ENCODE measurements at places on chromosomes 4 and X. TPM values are rescaled to one million over a fixed set of nuclear protein-coding genes. Genes with fewer than 3 reads are reported as not detected.

CT47B1 gene
- not detected for total RNA-seq

FAM47A gene
- total RNA-seq, result not detected

PAGE2 gene
- not detected for total RNA-seq

- H3K27me3 ChIP-seq, result no peaks in the 10 kb centered on the region
- DNase-seq, result no peak
- no peak overlapping the region for H3K27ac ChIP-seq
- H3K36me3 ChIP-seq, result no peaks in the 10 kb centered on the region
These were observed 147.7 kb downstream of the PRR32 start for GRCh38 chrX:126967225-126967624.

SSX1 gene
- not detected for total RNA-seq

DNA sequence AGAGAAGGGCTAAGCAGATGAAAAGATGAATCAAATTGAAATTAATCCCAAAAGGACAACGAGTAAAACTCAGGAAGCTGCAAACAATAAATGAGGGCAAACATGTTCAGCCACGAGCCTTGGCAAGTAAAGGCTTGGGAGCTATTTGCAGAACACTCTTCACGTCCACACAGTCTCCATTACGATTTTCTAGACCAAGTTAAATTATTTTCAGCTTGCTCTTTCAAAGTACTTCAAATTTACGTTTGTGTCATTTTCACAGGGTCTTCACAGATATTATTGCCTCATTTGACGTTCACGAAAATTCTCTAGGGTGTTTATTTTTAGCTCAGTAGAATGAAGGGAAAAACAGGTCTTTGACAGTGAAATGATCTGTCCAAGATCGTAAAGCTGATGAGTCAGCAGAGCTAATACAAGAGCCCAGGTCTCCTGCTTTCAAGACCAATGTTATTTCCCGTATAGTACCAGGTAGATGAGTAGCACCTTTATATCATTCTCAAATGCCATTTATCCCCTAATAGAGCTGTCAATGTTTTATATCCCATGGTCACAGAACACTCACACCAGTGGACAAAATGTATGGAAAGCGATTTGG is 20.9 kb downstream of the KLB start:
- H3K4me1 ChIP-seq, result peaks cover 7% of the 10 kb centered on the region
- H3K36me3 ChIP-seq, result no peaks in the 10 kb centered on the region
- H3K27me3 ChIP-seq, result no peaks in the 10 kb centered on the region
- no peak for DNase-seq

GRCh38 chr4:48360285-48361011 is 19.1 kb downstream of the SLAIN2 start:
- no peak overlapping the region for H3K4me3 ChIP-seq
- DNase-seq, result no peak

FAM241A gene
- 0.03 TPM for total RNA-seq

DNA sequence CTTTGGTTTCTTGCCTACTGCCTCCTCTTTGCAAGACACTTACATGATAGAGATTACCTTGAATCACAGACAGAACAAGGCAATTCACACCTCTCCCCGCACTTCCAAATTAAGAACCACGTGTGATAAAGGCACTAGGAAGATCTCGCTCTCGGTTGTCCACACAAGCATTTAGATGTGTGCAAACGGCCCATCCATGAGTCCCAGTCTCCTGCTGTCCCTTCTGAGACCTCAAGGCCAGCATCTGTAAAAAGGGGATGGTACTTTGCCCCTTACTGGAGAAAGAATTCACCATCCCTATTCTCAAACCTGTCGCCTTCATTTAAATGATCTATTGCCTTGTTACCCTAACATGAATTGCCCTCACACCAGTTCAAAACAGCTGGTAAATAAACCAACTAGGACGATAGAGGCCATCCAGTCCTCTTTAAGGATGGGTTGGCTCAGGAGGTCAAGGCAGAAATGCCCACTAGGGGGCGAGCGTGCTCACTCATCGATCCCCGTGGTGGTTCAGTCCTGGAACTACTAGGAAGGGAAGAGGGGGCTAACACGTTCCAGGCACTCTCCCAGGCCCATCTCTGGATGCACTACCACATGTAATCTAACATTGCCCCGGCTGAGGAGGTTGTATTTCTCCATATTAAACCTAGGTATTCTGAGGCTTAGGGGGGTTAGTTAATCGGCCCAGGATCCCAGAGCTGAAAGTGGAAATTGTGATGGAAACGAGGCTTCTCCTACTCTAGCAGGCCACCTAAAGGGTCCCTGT is 95.8 kb downstream of the DHX15 start:
- H3K27me3 ChIP-seq, result no peaks in the 10 kb centered on the region
- no peaks in the 10 kb centered on the region for H3K4me1 ChIP-seq
- no peak overlapping the region for H3K4me3 ChIP-seq
- no peaks in the 10 kb centered on the region for H3K36me3 ChIP-seq
- peak; percentile 81 for DNase-seq

GAB3 gene
- not detected for total RNA-seq

- H3K27me3 ChIP-seq, result no peaks in the 10 kb centered on the region
- no peak overlapping the region for H3K27ac ChIP-seq
- H3K36me3 ChIP-seq, result no peaks in the 10 kb centered on the region
These were observed 329.4 kb upstream of the PCDH18 start for GRCh38 chr4:137861682-137862081.

DNA sequence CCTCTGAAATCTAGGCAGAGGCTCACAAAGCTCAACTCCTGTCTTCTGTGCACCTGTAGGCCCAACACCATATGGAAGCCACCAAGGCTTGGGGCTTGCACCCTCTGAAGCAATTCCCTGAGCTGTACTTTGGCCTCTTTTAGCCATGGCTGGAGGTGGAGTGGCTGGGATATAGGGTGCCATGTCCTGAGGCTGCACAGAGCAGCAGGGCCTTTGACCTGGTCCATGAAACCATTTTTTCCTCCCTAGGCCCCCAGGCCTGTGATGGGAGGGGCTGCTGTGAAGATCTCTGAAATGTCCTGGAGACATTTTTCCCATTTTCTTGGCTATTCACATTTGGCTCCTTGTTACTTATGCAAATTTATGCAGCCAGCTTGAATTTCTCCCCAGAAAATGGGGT is 20.9 kb upstream of the COL25A1 start:
- H3K27ac ChIP-seq, result no peak overlapping the region
- H3K4me1 ChIP-seq, result no peaks in the 10 kb centered on the region
- H3K4me3 ChIP-seq, result no peak overlapping the region
- H3K27me3 ChIP-seq, result no peaks in the 10 kb centered on the region

GRCh38 chrX:72467135-72467534 is 105.5 kb downstream of the HDAC8 start:
- H3K36me3 ChIP-seq, result peaks cover 2% of the 10 kb centered on the region
- no peaks in the 10 kb centered on the region for H3K4me1 ChIP-seq
- H3K4me3 ChIP-seq, result no peak overlapping the region
- no peaks in the 10 kb centered on the region for H3K27me3 ChIP-seq
- H3K27ac ChIP-seq, result no peak overlapping the region

DNA sequence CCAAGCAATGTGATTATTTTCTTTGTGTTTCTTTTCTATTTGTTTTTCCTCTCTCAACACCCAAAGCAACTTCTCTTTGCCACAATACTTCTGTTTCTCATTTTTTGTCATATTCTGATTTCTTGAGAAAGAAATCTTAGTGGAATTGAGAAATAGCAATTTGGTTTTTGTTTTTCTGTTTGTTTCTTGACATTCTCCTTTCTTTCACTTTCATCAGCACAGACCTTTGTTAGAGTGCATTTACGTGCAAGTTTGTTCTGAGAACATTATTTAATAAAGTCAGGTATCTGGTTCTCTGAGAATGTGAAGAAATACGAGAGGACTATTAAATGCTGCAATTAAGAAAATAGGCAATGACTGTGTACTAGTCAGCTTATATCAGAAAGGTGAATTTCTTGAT is 608.1 kb upstream of the AADAT start:
- no peak overlapping the region for H3K4me3 ChIP-seq
- DNase-seq, result no peak
- H3K4me1 ChIP-seq, result peaks cover 8% of the 10 kb centered on the region
- H3K27ac ChIP-seq, result no peak overlapping the region
- no peaks in the 10 kb centered on the region for H3K27me3 ChIP-seq

CYLC1 gene
- not detected for total RNA-seq

DNA sequence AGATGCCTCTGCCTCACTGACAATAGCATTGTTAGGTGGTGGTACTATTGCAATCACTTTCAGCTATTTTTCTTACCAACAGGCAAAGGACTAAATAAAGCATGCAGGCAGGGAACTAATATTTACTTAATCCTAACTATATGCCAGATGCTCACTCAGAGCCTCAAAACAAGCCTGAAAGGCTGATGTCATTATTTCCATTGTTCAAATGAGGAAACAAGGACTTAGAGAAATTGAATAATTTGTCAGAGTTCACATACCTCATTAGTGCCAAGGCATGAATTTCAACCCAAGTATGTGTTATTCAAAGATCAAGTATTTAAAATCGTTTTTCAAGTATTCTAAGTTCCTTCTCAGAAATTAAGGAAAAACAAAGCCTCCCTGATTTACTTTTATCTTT is 374.9 kb upstream of the TECRL start:
- H3K27ac ChIP-seq, result no peak overlapping the region
- DNase-seq, result no peak
- no peak overlapping the region for H3K4me3 ChIP-seq
- H3K4me1 ChIP-seq, result no peaks in the 10 kb centered on the region
- H3K27me3 ChIP-seq, result no peaks in the 10 kb centered on the region
- no peaks in the 10 kb centered on the region for H3K36me3 ChIP-seq

GRCh38 chr4:14221176-14221575 is 593.7 kb upstream of the BOD1L1 start:
- H3K27ac ChIP-seq, result no peak overlapping the region
- no peaks in the 10 kb centered on the region for H3K36me3 ChIP-seq
- H3K4me1 ChIP-seq, result no peaks in the 10 kb centered on the region
- H3K27me3 ChIP-seq, result no peaks in the 10 kb centered on the region
- H3K4me3 ChIP-seq, result no peak overlapping the region

DNA sequence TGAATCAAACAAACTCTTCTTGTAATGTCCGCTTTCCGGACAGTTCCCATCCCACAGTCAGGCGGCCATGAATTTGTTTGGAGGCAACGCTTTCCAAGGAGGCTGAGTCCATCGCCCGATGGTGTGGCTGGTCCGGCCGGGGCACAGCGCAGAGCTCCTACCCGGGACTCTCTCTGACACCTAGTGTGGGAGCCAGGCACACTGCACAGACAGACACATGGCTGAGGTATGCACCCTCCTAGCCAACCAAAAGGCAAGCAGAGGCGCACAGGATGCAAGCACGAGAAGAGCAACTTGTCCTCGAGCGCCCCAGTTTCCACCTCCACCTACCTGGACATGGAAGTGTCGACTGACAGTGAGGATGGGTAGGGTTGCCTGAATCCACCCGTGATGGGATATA is 87.5 kb downstream of the LEF1 start:
- H3K36me3 ChIP-seq, result no peaks in the 10 kb centered on the region
- no peak overlapping the region for H3K27ac ChIP-seq
- H3K27me3 ChIP-seq, result no peaks in the 10 kb centered on the region
- DNase-seq, result no peak
- no peak overlapping the region for H3K4me3 ChIP-seq
- no peaks in the 10 kb centered on the region for H3K4me1 ChIP-seq

GRCh38 chr4:61517144-61517543 is 317.0 kb downstream of the ADGRL3 start:
- DNase-seq, result peak; percentile 70
- H3K27ac ChIP-seq, result no peak overlapping the region
- H3K36me3 ChIP-seq, result no peaks in the 10 kb centered on the region
- peaks cover 53% of the 10 kb centered on the region for H3K4me1 ChIP-seq

DNA sequence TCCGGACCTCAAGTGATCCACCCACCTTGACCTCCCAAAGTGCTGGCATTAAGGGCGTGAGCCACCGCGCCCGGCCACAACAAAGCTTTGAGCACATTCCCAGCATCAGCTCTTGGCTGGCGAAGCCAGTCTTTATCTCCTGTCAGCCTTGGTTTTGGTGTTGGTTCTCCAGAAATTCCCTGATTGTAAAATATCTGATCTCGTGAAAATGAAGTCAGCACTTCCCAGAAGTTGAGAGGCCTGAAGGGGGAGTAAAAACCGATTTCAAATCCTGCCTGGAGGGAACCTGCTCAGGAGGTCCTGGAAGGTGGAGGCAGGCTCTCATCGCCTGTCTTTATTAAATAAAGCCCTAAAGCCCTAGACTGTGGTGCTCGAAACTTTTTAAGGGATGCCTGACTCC is 33.6 kb downstream of the PTTG2 start:
- H3K4me3 ChIP-seq, result no peak overlapping the region
- H3K36me3 ChIP-seq, result no peaks in the 10 kb centered on the region
- peaks cover 39% of the 10 kb centered on the region for H3K4me1 ChIP-seq
- DNase-seq, result no peak
- H3K27ac ChIP-seq, result no peak overlapping the region
- H3K27me3 ChIP-seq, result no peaks in the 10 kb centered on the region

DNA sequence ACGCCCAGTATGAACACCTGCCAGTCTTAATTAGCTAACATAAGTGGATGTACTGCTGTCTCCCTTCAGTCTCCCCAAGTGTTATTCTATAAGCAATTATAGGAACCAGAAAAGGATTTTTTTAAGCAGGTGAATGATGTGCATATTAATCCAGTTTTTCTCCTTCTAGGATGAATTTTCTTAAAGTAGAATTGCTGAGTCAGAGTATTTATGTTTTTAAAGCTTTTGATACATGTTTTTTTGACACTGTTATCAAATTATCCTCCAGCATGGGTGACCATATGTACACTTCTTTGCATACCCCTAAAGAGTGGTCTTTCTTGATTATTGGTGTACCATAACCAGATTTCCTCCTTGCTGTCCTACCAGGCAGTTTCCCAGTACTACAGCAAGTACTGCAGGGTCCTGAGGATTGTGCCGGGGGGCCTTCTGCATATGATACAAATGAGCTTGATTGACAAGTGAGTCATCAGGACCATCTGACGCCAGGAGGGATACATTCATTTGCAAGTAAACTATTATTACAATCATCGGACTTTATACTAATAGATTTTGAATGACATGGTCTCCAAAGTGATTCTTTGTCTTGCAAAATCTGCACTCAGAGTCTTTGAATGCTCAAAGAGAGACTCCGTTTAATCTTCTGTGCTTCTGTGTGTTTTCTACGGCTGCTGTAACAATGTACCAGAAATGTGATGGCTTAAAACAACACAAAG is 10.7 kb upstream of the PCYT1B start:
- H3K4me1 ChIP-seq, result peaks cover 33% of the 10 kb centered on the region
- H3K36me3 ChIP-seq, result no peaks in the 10 kb centered on the region
- no peak overlapping the region for H3K4me3 ChIP-seq

DNA sequence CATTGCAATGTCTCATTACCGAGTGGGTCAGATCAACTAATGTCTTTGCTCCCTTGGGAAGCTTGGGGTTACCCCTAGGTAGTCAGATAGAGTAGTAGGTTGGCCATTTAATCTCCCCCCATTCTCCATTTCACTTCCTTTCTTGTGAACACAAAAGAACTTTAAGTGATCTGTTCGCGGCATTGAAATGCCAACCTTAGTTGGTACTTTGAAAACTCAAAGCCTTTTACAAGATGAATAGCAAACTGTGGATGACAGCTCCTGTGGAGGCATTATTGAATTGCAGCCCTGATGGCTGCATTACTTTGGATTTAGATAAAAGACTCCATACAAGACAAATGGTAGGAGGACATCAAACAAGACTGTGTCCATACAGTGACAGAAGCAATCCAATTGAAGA is 469.1 kb downstream of the GBA3 start:
- H3K4me1 ChIP-seq, result peaks cover 37% of the 10 kb centered on the region
- peak; percentile 85 for DNase-seq
- no peaks in the 10 kb centered on the region for H3K36me3 ChIP-seq
- H3K4me3 ChIP-seq, result peak overlapping the region; percentile 23

HSFX2 gene
- 0.77 TPM for total RNA-seq

ITIH6 gene
- total RNA-seq, result 0.03 TPM
